ENCODE measurements at places on chromosomes 12 and 14.
A peak's percentile ranks its signal among the peaks of the same experiment; 100 is the strongest.

DNA sequence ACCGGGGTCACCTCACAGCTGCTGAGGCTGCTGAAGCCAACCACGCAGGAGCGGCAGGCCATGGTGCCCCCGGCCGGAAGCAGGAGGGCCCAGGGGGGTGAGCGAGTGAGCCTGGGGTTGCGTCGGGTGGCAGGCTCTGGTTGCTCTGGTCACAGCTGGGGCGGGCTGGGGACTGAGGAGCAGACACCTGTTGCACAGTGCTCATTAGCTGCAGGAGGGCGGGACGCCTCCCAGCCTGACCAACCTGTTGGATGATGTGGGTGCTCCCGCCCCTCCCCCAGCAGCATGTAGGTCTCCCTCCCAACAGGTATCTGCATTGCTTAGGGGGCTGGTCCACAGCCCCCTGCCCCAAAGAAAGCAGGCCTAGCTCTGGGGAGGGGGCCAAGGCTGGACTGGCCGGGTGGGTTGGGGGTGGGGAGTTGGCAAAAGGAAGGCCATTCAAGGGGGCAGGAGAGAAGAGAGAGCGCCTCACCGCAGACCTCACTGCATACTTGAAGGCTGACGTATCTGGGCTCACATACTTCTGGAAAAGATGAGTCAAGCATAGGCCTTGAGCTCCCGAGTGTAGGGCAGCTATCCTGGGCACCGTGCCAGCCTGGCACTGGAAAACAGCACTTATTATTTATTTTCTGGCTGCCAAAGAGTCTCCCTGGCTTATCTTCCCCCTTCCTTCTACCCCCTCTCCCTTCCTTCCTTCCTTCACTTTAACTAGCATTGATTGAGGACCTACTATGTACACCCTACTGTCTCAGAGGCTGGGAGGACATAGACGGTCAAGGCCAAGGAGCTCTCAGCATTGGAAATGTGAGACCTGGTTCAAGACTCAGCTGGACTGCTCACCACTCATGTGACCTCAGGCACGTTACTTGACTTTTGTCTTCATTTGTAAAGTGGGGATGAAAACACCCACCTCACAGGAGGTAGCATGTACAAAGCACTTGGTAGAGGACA lies at the start of gene KRT80:
Gene KRT80, minus strand, starts transcription at position 174 of the 951 bp plus-strand sequence. Its CDS starts 112 bp downstream, at position 62.
- no peak for DNase-seq

GRCh38 chr12:67331123-67331522 lies 62.0 kb downstream of the CAND1 start:
- no peak for DNase-seq

GRCh38 chr12:24553259-24553658 lies 395.6 kb downstream of the BCAT1 start:
- no peak for DNase-seq

- peak; percentile 72 for DNase-seq
These were observed 43.6 kb upstream of the ANO2 start for GRCh38 chr12:5988659-5989116.

DNA sequence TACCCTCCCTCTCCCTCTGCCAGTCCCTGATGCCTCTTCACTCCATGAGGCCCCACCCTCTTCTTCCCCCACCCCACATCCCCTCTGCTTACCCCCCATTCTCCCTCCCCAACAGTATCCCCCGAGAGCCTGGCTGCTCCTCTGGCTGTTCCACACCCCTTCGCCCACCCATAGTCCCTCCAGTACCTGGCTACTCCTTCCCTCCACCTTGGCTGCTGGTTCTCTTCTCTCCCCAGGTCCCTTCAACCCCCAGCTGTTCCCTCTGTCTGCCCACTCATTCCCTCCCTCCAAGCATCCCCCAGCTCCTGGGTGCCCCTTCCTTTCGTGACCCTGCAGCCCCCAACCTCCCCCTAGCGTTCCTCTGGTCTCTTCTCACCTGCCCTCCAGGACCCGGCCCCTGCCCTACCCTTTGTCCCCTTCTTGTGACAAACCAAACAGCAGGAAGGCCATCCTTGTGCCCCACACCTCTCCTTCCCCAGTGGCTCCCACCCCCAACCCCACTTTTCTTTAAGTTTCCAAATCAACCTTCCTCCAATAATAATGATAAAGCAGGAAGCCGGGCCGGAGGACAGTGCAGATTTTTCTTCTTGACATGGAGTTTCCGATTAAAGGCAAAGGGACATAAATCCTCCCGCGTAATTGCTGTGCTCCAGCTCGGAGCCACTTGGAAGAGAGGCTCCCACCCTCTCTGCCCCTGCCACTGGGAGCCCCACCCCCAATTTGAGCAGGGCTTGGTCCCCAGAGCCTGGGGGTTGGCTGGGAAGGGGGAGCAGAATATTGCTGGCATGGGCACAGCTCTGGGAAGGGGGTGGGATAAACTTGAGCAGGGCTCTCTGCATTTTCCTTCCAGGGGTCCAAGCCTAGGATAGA lies 40.0 kb downstream of the SMUG1 start:
- DNase-seq, result no peak

- no peak for DNase-seq
These were observed 28.2 kb upstream of the BCAT1 start for GRCh38 chr12:24977060-24977459.

- DNase-seq, result no peak
These were observed 42.1 kb downstream of the ATL1 start for GRCh38 chr14:50602035-50602434.

DNA sequence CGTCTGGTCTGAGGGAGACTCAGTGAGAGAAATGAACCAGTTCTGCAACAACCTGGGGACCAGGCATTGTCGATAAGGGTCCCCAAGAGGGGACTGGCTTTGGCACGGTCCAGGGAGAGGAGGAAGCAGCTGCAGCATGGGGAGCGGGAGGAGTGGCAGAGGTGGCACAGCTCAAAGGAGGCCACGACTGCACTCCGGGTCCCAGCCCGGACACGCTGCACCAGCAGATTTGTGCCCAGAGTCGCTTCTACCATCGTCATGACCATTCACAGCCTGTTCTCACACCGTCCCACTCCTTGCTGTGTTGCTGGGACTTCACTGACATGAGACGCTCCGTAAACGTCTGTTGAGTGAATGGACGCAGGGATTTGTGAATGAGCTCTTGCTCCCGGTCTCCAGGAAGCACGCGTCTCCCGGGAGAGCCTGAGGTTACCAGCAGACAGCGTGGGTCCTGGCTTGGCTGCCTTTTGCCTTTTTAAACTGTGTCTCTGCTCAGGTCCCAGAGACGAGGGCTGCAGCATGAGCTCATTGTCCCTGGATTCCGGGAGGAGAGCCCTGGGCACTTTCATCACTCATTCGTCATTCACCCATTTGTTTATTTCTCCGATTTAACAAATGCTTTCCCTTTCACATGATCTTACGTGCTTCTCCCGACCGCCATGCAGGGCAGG lies 137.0 kb downstream of the PIWIL1 start:
- no peak for DNase-seq

DNA sequence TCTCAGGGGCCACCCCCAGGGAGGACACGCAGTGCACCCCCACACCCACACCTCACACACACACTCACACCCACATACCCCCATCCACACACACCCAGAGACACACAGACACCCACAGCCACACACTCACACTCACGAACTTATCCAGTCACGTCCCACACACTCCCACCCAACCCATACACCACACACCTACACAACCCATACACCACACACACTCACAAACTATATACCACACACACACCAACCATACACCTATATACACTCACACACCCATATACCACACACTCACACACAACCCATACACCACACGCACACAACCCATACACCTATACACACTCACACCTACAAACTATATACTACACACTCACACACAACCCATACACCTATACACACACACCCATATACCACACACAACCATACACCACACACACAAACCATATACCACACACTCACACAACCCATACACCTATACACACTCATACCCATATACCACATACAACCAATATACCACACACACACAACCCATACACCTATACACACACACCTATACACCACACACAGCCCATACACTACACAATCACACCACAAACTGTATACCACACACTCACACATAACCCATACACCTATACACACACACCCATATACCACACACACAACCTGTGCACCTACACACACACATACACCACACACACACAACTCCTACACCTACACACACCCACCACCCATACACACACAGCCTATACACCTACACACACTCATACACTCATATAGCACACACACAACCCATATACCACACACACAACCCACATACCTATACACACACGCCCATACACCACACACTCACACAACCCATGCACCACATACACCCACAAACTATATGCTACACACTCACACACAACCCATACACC lies 42.7 kb downstream of the TMEM121 start:
- DNase-seq, result no peak

DNA sequence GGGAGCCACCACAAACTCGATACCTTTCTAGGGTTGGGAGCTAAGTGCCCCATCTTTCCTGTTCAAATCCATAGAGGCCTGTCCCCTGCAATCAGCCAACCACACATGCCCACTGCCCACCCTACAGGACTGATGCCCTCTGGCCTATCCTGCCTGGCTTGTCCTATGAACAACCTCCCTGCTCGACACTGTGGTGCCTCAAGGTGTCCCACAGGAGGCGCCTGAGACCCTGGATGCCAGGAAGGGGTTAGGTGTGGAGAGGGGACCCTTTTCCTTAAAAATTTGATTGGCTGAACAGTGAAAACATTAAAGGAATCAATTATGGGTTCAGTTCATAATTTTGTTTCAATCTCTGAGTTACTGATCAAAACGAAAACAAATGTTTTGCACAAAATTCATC lies 97.3 kb upstream of the FZD10 start:
- DNase-seq, result no peak

Data from CD8-positive, alpha-beta memory T cell (primary cell).